SW480 (cell line): ENCODE measurements at places on chromosomes 2 and 18.
A peak's percentile ranks its signal among the peaks of the same experiment; 100 is the strongest.

GRCh38 chr2:186822323-186822722 is 26.6 kb downstream of the ZSWIM2 start:
- no peak for DNase-seq

DNA sequence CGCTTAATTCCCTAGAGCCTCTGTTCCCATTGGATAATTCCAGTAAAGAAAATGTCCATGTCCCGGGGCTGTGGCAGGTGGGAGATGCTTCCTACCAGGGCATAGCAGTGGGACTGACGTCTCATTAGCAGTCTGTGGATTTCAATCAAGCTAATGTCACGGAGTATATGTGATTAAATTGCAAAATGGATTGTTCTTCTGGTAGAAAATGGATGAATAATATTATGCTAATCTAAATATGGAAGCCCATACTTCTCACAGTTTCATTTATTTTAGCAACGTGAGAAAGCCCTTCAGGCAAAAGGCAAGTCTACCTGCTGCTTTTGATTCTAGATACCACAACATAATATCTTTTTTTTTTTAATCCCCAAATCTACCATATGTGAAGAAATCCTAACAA is 185.5 kb downstream of the DNER start:
- DNase-seq, result no peak

- DNase-seq, result no peak
Observed at GRCh38 chr2:33419581-33420200, 56.8 kb upstream of the RASGRP3 start.

GRCh38 chr2:98824256-98825019 is 93.5 kb upstream of the MGAT4A start:
- DNase-seq, result no peak

- DNase-seq, result no peak
Observed at GRCh38 chr18:69974365-69974764, 26.7 kb upstream of the CD226 start.

DNA sequence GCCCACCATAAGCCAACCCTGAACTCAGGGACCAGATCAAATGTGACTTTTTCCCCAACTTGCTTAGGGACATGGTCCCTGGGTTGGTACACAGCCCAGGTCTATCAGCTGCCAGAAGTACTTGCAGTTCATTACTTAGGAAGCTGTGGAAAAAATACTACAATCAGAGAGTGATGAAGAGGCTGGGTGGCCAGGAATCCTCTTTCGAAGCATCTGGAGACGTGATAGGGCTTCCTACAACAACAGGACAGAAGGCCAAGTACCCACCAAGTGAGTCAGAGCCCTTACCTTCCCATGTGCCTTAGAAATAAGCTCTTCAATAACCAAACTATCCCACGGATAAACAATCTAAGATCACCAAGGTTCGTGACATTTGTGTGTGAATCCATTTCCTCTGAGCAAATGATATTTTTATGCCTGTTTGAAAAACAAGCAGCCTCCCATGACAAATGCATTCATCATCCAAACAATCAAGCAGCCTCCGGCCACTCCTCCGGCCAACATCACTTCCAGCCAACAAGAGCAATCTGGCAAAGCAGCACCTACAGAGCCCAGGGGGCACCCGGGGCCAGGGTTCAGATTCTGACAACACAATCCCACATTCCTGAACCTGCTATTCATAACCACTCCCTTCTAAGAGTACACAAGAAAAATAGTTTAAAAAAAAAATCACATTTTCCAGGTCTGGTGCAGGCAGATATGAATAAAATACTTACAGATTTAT is 26.4 kb downstream of the TBC1D8 start:
- peak; percentile 89 for DNase-seq

- no peak for DNase-seq
Observed at GRCh38 chr2:160294339-160294803, 94.3 kb upstream of the ITGB6 start.

- DNase-seq, result no peak
Observed at GRCh38 chr18:28099237-28099636, 77.7 kb downstream of the CDH2 start.
